ENCODE measurements at places on chromosomes 2 and 18.

DNA sequence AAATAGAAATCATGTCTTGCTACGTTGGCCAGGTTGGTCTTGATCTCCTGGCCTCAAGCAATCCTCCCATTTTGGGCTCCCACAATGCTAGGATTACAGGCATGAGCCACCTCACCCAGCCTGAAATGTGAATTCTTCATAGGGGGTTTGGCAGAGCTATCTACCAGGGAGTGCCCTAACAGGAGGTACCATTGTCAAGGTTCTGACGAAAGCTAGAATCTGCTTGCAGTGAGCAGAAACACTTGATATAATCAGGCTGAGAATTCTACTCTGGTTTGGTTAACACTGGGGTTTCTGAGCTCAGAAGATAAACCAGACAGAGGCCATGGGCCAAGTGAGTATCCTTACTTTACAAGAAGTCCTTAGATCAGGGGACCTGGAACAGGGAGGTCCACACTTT is 7.2 kb upstream of the LAMA3 start:
- DNase-seq: no peak

- DNase-seq: no peak
Observed at GRCh38 chr2:197071790-197072436, 145.4 kb upstream of the PGAP1 start.

DNA sequence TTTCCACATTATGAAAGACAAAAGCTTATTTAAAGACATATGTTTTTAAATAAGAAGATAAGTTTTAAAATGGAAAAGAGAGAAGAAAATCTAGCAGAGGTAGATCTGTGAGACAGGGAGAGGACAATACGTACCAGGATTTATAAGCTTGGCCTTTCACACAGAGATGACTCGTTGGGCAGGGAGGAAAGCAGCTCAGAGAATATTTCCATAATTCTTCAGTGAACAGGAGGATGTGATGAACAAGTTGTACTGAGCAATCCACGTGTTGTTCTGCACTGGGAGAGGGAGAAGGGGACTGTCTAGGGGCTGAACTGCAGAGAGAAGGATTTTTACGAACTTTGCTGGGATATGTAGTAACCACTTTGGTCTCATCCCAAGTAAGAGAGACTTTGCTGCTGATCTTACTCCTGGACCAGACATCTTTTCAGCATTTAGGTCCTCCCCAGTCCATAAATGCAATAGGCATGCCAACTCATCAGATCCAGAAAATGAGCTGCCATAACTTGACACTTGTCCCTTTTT is 162.5 kb upstream of the SETBP1 start:
- DNase-seq: no peak

DNA sequence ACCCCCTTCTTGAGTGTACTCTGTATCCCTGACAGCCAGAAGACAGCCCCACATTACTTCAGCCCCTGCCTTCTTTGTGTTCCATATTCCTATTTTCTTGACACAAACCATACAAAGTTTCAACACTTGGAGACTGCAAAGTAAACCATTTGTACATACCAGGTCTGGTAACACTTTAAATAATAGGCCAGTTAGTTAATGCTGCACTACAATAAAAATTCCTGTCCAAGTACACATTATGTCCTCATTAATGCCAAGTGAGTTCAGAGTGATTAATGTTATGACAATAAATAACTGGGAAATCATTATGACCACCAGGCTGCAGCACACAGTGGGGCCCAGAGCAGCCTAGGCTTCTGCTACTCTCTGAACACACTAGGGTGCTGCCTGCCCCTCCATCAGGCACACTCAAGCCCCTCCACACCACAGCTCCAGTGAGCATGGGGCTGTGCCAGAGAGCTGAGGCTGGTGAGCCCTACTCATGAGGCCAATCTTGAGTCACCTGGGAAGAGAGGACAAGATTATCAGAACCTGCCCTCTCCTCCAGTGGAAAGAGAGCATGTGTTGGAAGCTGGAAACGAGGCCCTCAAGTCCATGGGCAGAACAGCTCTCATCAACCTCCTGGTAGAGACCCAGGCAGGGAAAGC is 138.7 kb downstream of the TTC32 start:
- no peak for DNase-seq

GRCh38 chr2:3486047-3487027 is 33.0 kb downstream of the ADI1 start:
- no peak for DNase-seq

DNA sequence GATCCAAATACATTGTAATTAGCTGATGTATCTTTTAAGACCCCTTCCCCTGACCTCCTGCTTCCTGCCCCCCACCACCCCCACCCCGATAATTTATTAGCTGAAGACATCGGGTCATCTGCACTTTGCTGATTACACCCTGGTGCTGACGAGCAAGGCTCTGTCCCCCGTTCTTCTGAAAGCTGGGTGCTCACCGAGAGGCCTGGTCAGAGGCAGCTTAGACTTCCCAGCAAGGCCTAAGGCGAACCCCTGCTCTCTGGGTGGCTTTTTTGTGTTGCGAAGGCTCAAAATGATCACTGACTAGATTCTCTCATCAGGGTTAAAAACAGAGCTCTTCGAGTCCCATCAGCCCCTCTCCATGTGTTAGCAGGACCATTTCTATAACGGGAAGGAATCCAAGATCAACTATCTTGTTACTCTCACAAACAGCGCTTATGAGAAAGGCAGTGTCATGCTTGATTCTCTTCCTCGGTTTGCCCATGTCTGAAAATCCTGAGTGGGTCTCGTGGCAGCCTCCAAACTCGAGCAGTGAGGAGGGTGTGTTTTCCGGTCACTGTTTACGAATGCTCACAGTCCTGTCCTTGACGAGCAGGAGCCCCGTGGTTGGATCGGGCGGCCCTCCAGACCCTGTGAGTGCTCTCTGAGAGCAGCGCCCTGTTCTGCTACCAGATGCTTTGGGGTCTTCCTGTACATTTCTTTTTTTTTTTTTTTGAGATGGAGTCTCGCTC is 201.6 kb downstream of the HDAC4 start:
- no peak for DNase-seq

- DNase-seq: no peak
Observed at GRCh38 chr2:129193961-129194360, 785.5 kb upstream of the RAB6C start.

- no peak for DNase-seq
Observed at GRCh38 chr2:120780402-120780801, 44.7 kb downstream of the GLI2 start.

Data from suppressor macrophage treated with lipopolysaccharide for 4 hours (primary cell).